Fibroblast of lung (primary cell): ENCODE measurements at places on chromosomes 11 and 22. TPM values are rescaled to one million over a fixed set of nuclear protein-coding genes. Genes with fewer than 3 reads are reported as not detected.
A peak's percentile ranks its signal among the peaks of the same experiment; 100 is the strongest.

GRCh38 chr11:57160665-57161064 lies 21.1 kb upstream of the LRRC55 start:
- no peak for DNase-seq

Gene GAS2
- total RNA-seq, result 0.77 and 1.2 TPM in 2 replicates

Gene GRM5
- total RNA-seq, result under 0.01 TPM in 1 of 2 replicates, not detected in the other

Gene OR2AG2
- under 0.01 TPM in 2 replicates for total RNA-seq

Gene SH3BP1
- total RNA-seq, result 3.1 and 6.2 TPM in 2 replicates

DNA sequence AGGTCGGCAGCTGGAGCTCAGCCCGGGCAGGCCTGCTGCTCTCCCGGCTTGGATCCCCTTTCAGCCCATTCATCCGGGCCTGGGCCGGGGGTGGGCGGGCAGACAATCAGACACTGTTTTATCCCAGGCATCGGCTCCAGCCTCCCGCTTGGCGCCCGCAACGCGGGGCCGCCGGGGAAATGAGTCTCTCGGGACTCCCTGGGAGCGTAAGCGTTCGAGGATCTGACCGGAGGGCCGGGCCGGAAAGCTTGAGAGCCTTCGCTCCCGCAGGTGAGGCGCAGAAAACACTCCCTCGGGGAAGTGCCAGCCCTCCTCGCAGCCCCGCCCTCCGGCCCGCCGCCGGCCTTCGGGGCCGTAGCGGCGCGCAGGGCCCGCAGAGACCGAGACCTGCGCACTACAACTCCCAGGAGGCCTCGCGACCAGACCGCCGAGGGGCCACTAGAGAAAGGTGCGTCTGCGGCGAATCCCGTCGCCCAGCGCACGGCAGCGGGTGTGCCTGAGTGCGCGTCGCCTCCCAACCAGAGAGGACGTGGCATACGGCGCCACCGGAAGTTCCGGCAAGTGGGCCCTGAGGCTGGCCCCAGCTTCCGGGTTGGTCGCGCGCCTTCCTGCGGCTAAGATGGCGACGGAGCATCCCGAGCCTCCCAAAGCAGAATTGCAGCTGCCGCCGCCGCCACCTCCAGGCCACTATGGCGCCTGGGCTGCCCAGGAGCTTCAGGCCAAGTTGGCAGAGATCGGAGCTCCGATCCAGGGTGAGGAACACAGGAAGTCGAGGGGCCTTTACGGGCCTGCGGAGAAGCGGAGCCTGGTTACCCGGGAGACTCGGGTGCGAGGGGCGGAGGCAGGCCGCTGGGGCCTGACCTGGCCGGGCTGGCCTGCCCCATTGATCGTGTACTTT lies at the start of gene SF3B2:
Gene SF3B2, plus strand, starts transcription at position 599 of the 898 bp plus-strand sequence. Its CDS starts 21 bp downstream, at position 620.
- DNase-seq, result peak; percentile 99

DNA sequence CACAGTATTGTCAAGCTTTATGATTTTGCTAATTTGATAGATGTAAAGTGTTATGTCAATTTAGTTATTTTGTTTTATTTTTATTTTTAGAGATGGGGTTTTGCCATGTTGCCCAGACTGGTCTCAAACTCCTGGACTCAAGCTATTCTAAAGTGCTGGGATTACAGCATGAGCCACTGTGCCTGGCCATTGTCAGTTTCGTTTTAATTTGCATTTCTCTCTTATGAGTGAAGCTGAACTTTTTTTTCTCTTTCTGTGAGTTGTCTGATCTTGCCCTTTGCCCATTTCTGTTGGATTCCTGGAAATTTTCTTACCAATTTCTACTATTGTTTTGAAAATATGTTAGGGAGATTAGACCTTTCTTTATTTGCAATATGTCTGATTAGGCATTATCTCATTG lies 15.5 kb downstream of the NEU3 start:
- no peak for DNase-seq

Gene LRRC74B
- under 0.01 TPM in 1 of 2 replicates, not detected in the other for total RNA-seq

GRCh38 chr22:50208430-50208938 lies 7.7 kb downstream of the SELENOO start:
- DNase-seq, result no peak

DNA sequence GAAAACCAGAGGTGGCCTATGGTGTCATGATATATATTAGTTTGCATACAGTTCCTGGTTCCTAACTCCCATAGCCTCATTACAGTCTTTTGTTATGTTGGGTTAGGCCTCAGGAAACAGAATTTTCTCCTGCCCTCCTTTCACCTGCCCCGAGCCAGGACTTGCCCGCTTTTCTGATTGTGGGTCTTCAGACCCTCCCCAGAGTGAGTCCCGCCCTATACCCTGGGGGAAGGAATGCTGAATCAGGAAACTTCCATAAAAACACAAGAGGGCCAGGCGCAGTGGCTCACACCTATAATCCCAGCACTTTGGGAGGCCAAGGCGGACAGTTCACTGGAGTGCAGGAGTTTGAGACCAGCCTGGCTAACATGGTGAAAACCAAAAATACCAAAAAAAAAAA lies 70.9 kb downstream of the SLC35F2 start:
- no peak for DNase-seq

DNA sequence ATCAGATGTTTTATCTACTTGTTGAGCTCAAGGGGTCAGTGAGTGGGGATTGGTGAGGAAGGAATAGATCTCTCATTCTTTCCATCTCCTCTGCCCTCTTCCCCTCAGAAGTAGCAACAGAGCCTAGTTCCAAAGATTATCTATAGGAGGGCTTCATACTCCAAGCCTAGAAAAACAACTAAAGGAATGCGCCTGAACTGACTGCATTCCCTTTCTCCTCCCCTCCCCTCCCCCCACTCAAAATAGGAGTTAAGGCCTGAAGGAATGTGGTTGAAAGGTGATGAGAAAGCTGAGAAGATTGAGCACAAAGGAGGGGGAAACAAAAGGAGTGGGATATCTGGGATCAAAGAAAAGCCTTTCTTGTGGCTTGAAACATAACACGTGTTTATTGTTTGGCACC lies 10.5 kb downstream of the EMSY start:
- DNase-seq, result no peak

DNA sequence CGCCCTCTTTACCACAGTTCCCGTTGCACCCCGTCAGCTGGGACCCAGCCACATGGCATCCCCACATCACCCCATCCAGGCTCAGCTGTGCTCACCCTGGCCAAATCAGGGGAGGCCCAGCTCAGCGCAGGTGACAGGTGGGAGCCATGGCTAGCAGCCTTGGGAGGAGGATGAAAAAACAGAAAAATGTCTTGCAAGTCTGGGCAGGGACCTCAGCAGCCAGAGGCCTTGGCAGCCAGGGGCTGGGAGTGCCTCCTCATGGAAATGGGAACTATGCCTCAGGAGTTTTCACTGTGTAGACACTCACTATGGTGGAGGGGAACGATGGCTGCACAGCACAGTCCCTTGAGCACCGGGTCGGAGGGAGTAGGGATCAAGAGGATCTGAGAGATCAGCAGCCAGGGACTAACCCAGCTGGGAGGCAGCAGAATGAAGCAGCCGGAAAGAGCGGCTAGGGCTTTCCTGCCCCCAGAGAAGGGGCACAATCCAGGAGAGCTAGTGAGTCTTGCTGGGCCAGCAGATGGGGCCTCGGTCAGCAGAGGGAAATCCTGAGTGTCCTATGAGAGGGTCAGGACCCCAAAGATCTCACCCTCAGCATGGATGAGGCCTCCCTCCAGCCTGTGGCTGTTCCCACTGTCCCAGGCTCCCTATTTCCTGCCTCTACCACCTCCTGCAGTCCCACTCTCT lies 6.2 kb upstream of the FTH1 start:
- DNase-seq, result no peak

- DNase-seq, result no peak
These were observed 897.4 kb upstream of the TENM4 start for GRCh38 chr11:80338231-80338630.

DNA sequence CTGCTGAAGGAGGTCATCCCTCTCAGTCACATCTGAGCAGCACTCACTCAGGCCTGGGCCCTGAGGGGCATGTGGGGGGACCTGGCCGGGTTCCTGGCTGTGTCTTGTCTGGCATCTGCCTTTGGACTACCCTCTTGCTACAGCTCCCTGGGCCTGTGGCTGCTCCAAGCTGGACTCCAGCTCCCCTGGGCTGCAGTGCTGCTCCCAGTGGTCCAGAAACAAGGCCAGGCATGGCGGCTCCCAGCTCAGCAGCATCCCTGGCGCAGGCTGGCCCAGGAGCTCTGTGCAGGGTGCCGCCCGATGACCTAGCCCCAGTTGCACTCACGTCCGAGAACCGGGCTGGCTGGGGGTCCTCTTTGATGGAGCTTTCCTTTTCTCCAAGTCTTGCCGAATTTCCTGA lies 5.3 kb downstream of the CDPF1 start:
- no peak for DNase-seq
